ENCODE measurements at places on chromosomes 11 and 22.

- DNase-seq = no peak
Measured at GRCh38 chr11:2586793-2587131, 113.0 kb downstream of the KCNQ1OT1 start.

- no peak for DNase-seq
Measured at GRCh38 chr11:124120891-124121290, 5.6 kb downstream of the VWA5A start.

- DNase-seq = no peak
Measured at GRCh38 chr11:34296412-34296811, 61.4 kb downstream of the ABTB2 start.

- no peak for DNase-seq
Measured at GRCh38 chr11:134837166-134837886, 425.3 kb upstream of the B3GAT1 start.

- DNase-seq = no peak
Measured at GRCh38 chr11:128105950-128106349, 481.4 kb downstream of the ETS1 start.

DNA sequence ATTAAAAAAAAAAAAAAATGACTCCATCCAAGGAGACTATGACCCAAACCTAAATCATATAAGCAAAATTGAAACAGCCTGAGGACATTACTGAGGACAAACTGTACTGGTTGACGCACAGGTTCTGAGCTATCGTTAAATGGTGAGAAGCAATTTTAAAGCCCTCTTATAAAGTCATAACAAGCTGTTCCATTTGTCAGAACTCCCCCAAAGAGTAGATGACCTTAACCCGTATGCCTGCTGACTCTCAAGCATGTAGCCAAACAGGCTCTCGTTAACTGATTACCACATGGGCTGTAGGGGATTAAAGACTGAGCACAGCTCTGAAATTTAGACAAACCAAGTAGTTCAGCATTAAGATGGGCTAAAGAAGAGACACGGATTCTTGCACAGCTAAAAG is 2.2 kb downstream of the CRYAB start:
- no peak for DNase-seq

- no peak for DNase-seq
Measured at GRCh38 chr22:26974914-26975803, 317.8 kb downstream of the MIAT start.

DNA sequence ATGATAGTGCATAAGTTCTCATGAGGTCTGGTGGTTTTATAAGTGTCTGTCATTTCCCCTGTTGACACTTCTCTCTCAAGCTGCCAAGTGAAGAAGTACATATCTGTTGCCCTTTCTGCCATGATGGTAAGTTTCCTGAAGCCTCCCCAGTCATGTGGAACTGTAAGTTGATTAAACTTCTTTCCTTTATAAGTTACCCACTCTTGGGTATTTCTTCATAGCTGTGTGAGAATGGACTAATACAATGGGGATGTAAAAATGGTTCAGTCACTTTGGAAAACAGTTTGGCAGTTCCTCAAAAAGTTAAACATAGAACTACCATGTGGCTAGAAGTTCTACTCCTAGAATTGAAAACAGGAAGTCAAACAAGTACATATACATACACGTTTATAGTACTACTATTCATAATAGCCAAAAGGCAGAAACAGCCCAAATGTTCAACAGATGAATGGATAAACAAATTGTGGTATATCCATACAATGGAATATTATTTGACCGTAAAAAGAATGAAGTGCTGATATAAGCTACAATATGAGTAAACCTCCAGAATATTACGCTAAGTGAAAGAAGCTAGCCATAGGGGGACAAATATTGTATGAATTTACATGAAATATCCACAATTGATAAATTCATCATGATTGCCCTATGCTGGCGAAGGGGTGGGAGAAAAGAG is 16.0 kb upstream of the DKK3 start:
- DNase-seq = no peak

GRCh38 chr22:22946131-22946530 is 58.5 kb downstream of the IGLL5 start:
- DNase-seq = no peak

GRCh38 chr11:44268614-44269080 is 41.3 kb downstream of the ALX4 start:
- DNase-seq = no peak

GRCh38 chr11:3154001-3154599 is 11.0 kb downstream of the OSBPL5 start:
- no peak for DNase-seq

DNA sequence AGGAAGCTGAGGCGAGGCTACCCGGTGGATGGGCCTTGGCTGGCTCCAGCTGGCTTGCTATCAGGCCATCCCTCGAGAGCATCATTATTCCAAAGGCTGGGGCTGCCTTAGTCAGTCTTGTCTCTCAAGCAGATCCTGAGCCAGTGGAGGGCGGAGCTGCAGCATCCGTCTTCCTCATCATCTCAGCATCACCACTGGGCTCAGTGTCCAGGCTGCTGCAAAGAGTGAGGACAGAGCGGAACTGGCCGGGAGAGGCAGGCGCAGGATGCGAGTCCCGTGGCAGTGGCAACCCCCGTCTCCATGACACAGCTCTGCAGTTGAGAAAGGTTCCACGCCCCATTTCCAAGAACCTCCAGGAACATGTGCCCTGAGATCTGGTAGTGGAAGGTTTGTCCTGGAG is 4.4 kb downstream of the TP53I11 start:
- DNase-seq = no peak

DNA sequence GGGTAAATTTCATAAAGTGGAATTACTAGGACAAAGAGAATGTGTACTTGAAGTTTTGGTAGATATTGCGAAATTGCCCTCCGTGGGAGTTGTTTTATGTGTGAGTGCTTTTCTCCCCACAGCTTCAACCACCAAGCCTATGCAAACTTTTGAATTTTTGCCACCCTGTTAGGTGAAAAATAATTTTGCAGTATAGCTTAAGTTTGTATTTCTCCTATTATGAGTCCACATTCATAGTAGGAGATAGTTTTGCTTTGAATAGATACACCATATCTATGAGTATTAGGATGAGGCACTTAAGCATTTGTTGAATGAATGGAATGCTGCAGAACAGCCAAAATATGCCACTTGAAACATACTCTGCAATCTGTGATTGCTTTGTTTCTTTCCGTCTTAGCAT is 43.6 kb downstream of the UVRAG start:
- no peak for DNase-seq

DNA sequence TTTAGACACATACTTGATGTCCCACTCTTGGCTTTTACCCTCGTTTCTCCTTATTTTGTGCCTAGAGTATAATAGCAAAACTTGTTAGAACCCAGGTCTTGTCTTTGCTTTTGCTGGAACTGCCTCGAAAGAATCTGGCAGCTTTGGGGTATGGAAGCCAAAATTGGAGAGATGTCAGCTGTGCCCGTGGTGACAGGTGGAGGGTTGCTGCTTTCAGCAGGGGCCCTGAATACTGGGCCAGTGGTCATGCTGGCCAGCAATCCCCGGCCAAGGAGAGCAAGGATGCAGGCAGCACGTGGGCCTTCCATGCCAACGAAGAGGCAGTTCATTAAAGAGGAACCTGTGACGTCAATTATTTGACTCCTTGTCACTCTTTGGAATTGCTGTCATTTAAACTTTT is 181.1 kb downstream of the HIPK3 start:
- no peak for DNase-seq

- no peak for DNase-seq
Measured at GRCh38 chr22:26901198-26901816, 243.9 kb downstream of the MIAT start.

- DNase-seq = no peak
Measured at GRCh38 chr22:38348751-38349496, 31.7 kb upstream of the CSNK1E start.

Data from substantia nigra (tissue), 51 donors.